Stomach (tissue), 19 donors: ENCODE measurements at places on chromosomes 5 and 9. TPM values are rescaled to one million over a fixed set of nuclear protein-coding genes. Genes with fewer than 3 reads are reported as not detected.
A peak's percentile ranks its signal among the peaks of the same experiment; 100 is the strongest.

DNA sequence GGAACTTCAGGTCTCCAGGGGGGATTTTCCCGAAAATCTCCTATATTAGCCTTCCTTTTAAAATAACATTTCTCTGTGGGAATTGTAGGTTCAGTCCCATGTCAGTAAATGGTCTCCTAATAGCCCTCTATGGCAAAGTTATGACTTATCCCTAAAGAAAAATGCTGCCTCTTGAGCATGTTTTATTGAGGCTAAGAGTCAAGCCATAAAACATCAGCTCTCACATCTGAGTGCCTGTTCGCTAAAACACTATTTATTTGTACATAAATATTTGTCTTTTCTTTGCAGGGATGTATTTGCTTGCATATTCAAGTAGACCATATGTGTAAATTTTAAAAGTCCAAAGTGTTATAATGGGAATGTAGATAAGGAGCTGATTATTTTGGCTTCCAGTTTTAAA, 160.4 kb downstream of the PRDM6 start:
- H3K4me1 ChIP-seq: no peaks in the 10 kb centered on the region
- DNase-seq: no peak
- no peaks in the 10 kb centered on the region for H3K36me3 ChIP-seq
- H3K27ac ChIP-seq: no peak overlapping the region

Gene IFNK
- total RNA-seq: not detected

- no peaks in the 10 kb centered on the region for H3K36me3 ChIP-seq
- H3K4me3 ChIP-seq: no peak overlapping the region
- H3K27me3 ChIP-seq: no peaks in the 10 kb centered on the region
- H3K27ac ChIP-seq: no peak overlapping the region
- H3K4me1 ChIP-seq: no peaks in the 10 kb centered on the region
Observed at GRCh38 chr9:7844242-7844641, 44.7 kb upstream of the DMAC1 start.

DNA sequence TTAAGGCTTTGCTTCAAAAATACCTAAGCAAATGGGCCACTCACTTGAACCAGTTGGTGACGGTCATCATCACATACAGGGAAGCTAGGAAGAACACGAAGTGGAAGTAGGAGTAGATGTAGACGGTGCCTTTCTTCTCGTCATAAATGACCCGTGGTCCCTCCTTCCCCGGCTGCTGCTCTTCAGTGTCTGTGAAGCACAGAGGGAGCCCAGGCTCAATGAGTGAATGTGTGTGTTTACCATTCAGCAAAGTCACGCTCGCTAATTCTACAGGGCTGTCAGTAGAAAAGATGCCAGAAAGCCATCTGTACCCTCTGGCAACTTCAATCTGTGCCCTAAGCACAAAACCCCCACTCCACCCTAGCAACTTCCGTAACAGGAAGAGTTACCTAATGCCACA, 109.8 kb downstream of the SERINC5 start:
- H3K4me1 ChIP-seq: peaks cover 30% of the 10 kb centered on the region
- no peak overlapping the region for H3K27ac ChIP-seq
- DNase-seq: no peak

- no peak overlapping the region for H3K4me3 ChIP-seq
- DNase-seq: no peak
- no peak overlapping the region for H3K27ac ChIP-seq
- H3K27me3 ChIP-seq: no peaks in the 10 kb centered on the region
- no peaks in the 10 kb centered on the region for H3K4me1 ChIP-seq
- no peaks in the 10 kb centered on the region for H3K36me3 ChIP-seq
Observed at GRCh38 chr5:71939452-71940230, 167.6 kb upstream of the MAP1B start.

- no peak overlapping the region for H3K27ac ChIP-seq
- no peaks in the 10 kb centered on the region for H3K36me3 ChIP-seq
- DNase-seq: no peak
- no peaks in the 10 kb centered on the region for H3K4me1 ChIP-seq
- H3K27me3 ChIP-seq: peaks cover 12% of the 10 kb centered on the region
Observed at GRCh38 chr5:180618829-180619562, 27.7 kb upstream of the SCGB3A1 start.

DNA sequence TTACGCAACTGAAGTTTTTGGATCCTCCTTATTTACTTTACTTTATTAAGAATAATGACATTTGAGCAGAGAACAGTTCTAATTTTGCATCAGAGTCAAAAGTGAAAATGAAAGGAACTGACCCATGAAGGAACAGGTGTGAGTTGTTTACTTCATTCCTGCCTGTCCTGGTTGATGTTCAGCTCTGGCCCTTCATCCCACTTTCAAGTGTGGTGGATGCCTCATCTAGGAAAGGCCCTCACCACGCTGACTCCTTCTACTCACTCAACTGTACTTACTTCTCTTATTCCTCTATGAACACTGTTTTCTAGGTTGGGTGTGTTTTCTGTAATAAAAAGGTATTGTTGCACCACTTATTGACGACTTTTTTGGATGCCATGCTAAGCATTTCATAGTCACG, 61.8 kb upstream of the PLEKHG4B start:
- no peaks in the 10 kb centered on the region for H3K36me3 ChIP-seq

Gene CCDC180
- total RNA-seq: 9.9 TPM

Gene PCDHB10
- total RNA-seq: 5.8 TPM

Gene SUSD3
- total RNA-seq: not detected

DNA sequence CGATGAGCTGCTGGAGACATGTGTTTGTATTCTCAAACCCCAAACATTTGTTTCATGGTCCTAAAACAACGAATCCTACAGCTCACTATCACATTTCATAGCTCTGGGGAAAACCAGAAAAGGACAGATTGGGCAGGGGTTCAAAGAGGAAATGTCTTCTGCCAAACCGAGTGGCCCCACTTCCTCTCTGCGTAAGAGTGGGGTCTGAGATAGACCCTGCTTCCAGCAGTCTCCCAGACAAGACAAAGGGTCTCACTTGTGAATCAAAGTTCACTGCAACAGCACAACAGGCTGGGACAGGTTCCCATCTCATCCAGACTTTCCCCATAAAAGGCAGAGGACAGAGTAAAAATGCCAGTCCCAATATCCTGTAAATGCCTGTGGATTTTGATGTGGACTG, 276.2 kb upstream of the SLC24A2 start:
- H3K4me3 ChIP-seq: no peak overlapping the region
- no peaks in the 10 kb centered on the region for H3K27me3 ChIP-seq
- H3K4me1 ChIP-seq: no peaks in the 10 kb centered on the region
- no peaks in the 10 kb centered on the region for H3K36me3 ChIP-seq

Gene KCNMB1
- total RNA-seq: 14.7 TPM

DNA sequence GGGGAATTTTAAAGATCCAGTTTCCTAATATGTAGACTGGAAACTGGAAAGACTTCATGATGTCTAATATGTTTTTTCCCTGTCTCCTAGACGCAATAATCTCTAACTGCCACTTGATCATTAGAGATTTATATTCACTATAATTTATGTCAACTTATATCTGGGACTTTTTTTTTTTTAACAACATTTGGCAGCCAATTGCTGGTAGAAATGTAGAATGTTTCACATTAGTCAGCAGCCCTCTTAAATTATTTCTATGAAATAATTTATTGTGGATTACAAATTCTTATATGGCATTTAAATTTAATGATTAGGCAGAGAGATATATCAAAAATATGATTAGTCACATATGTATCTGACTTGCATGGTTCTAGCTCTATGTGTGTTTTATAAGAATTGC, 48.2 kb downstream of the TMEM174 start:
- no peak overlapping the region for H3K27ac ChIP-seq
- DNase-seq: no peak
- no peak overlapping the region for H3K4me3 ChIP-seq
- peaks cover 5% of the 10 kb centered on the region for H3K4me1 ChIP-seq

GRCh38 chr9:92640398-92641091, 29.4 kb downstream of the IPPK start:
- no peak for DNase-seq
- H3K4me1 ChIP-seq: no peaks in the 10 kb centered on the region
- no peak overlapping the region for H3K4me3 ChIP-seq
- peaks cover 100% of the 10 kb centered on the region for H3K36me3 ChIP-seq
- no peak overlapping the region for H3K27ac ChIP-seq

- no peaks in the 10 kb centered on the region for H3K4me1 ChIP-seq
- H3K27me3 ChIP-seq: no peaks in the 10 kb centered on the region
- no peak overlapping the region for H3K27ac ChIP-seq
- H3K4me3 ChIP-seq: no peak overlapping the region
Observed at GRCh38 chr5:98877600-98877999, 51.2 kb downstream of the CHD1 start.

Gene KIAA0825
- total RNA-seq: 2.3 TPM

GRCh38 chr9:35616681-35617459, 1.3 kb downstream of the CD72 start:
- DNase-seq: peak; percentile 77
- no peaks in the 10 kb centered on the region for H3K36me3 ChIP-seq
- H3K4me1 ChIP-seq: peaks cover 27% of the 10 kb centered on the region
- H3K4me3 ChIP-seq: peak overlapping the region; percentile 44

- no peak overlapping the region for H3K27ac ChIP-seq
- peak; percentile 57 for DNase-seq
- no peaks in the 10 kb centered on the region for H3K36me3 ChIP-seq
Observed at GRCh38 chr9:132006677-132007370, 72.8 kb downstream of the MED27 start.

- H3K4me3 ChIP-seq: no peak overlapping the region
- no peak for DNase-seq
- no peak overlapping the region for H3K27ac ChIP-seq
- no peaks in the 10 kb centered on the region for H3K4me1 ChIP-seq
- no peaks in the 10 kb centered on the region for H3K36me3 ChIP-seq
Observed at GRCh38 chr5:24222876-24223275, 421.9 kb downstream of the CDH10 start.

Gene FOXI1
- total RNA-seq: not detected

Gene NR4A3
- 51.8 TPM for total RNA-seq

DNA sequence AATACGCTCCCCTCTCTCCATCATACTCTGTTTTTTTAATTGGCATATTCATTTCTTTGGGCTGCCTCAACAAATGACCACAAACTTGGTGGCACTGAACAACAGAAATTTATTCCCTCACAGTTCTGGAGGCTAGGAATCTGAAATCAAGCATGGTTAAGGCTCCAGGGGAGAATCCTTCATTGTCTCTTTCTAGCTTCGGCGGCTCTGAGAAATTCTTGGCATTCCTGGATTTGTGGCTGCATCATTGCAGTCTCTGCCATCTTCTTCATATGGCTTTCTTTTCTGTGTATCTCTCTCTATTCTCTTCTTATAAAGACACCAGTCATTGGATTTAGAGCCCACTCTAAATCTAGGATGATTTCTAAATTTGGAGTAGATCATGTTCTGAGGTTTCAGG, 10.9 kb upstream of the SLC24A2 start:
- DNase-seq: no peak
- H3K27me3 ChIP-seq: no peaks in the 10 kb centered on the region
- H3K36me3 ChIP-seq: no peaks in the 10 kb centered on the region
- H3K27ac ChIP-seq: no peak overlapping the region
- no peak overlapping the region for H3K4me3 ChIP-seq

- no peaks in the 10 kb centered on the region for H3K36me3 ChIP-seq
- DNase-seq: no peak
- no peaks in the 10 kb centered on the region for H3K27me3 ChIP-seq
- H3K27ac ChIP-seq: no peak overlapping the region
- no peak overlapping the region for H3K4me3 ChIP-seq
- no peaks in the 10 kb centered on the region for H3K4me1 ChIP-seq
Observed at GRCh38 chr9:26261503-26262330, 583.5 kb upstream of the TUSC1 start.

Gene CD274
- 33.3 TPM for total RNA-seq
